Large intestine (tissue), 12 donors: ENCODE measurements at places on chromosomes 13 and 19.

DNA sequence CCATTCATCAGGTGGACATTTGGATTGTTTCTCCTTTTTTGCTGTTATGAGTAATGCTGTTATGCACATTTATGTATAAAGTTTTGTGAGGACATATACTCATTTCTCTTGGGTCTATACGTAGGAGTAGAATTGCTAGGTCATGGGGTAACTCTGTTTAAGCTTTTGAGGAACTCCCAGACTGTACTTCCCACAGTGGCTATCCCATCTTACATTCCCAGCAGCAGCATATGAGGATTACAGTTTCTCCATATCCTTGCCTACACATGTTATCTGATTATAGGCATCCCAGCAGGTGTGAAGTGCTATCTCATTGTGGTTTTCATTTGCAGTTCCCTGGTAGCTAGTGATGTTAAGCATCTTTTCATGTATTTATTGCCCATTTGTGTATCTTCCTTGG, 5.9 kb downstream of the ZSCAN22 start:
- no peak for DNase-seq

DNA sequence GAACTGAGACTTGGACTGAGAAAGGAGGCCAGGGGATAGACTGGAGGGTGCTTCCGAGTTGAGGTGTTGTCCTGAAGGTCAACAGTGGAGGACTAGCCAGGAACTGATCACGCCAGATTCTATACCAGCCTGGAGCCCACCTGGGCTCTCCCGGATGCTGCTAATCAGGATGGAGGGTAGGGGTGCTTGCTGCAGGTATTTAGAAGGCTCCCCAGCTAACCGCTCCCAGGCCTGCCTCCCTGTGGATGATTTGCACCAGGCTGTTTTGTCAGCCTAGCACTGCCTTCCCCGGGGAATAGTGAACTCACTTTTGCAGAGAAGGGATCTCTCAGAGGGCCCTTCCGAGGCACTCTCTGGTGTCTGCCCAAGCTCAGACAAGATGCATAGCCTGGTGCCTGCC, 60.5 kb upstream of the KCTD15 start:
- no peak for DNase-seq

DNA sequence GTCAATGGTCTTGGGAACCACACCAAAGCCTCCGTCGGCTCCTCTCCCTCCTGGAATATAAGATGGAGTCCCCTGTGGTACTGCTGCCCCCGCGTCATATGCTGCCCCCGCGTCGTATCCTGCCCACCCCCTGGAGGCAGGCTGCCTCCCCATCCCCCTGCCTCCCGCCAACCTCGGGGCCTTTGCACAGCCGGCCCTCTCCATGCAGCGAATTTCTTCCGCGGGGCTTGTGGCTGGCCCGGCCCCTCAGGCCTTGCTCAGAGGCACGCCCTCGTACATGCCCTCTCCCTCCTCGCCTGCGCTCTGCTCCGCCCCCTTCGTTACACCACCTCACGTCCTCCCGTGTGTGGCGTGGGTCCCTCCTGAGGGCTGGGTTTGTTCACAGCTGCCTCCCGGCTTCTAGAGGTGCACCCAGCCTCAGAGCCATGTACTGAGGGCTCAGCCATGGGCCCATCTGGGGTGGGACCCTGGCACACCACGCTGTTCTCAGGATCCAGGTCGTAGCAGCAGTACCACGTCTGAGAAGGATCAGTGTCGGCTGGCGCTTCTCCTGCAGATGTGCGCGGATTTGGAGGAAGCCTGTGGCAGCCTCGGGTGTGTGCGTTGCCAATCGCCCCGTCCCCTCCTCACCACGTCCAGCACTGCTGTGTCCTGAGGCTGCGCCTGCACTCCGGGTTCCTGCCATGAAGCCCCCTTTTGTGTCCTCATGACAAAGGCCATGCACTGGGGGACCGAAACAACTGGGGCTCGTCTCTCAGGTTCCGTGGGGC, 47.7 kb downstream of the MCF2L start:
- no peak for DNase-seq

- DNase-seq = no peak
Measured at GRCh38 chr13:107438251-107438650, 777.1 kb downstream of the LIG4 start.

DNA sequence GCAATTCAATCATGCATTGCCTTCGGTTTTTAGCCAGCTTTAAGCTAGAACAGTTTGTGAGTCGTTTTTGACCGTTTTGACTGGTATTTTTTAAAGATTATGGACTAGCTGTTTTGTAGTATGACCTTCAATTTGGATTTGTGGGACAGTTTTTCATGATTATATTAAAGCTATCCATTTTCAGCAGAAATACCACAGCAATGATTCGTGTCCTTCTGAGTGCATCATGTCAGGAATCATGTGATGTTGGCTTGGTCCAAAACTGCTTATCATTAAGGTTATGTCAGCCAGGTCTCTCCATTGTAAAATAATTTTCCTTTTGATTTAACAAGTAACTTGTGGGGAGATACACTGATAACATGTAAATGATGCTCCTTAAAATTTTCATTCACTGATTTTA, 229.0 kb downstream of the POSTN start:
- DNase-seq = no peak

- DNase-seq = no peak
Measured at GRCh38 chr13:95536632-95537241, 15.8 kb upstream of the CLDN10 start.

GRCh38 chr13:110664673-110665072, 41.2 kb downstream of the CARS2 start:
- DNase-seq = no peak

DNA sequence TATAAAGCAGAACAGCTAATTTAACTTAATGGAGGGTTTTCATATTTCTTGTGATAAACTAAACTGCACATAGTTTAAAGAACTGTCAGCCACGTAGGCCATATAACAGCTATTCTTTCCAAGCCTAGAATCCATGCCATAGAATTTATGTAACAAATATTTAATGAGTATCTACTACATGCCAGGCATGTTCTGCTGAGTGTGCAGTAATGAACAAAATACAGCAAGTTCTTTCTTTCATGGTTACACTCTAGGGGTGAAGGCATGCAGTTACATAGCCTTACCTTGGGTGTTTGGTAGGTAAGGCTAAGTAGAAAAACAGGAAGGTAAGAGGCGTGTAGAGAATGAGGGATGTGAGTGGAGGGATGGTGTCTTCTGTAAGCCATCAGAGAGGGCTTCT, 4.6 kb downstream of the URI1 start:
- no peak for DNase-seq

- peak; percentile 33 for DNase-seq
Measured at GRCh38 chr19:8206147-8207087, 2.8 kb upstream of the CERS4 start.

GRCh38 chr19:5908773-5909442, 4.2 kb downstream of the VMAC start:
- DNase-seq = no peak

DNA sequence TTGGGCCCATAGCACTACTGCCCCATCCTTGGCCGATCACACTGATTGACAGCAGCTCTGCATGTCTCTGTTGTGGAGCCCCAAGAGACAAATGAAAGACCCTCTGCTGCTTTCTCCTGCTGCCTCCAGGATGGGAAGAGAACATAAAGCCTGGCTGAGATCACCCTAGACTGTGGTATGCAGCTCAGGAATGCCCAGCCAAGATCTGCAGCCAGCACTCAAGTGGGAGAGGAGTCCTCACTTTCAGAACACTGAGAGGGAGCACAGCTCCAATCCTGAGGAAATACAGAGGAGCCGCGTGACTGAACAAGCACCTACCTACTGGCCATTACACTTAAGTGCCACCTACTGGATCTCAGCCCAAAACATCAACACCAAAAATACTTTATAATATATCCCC, 203.0 kb downstream of the POSTN start:
- DNase-seq = no peak

GRCh38 chr13:59690857-59691500, 472.7 kb downstream of the DIAPH3 start:
- peak; percentile 36 for DNase-seq

DNA sequence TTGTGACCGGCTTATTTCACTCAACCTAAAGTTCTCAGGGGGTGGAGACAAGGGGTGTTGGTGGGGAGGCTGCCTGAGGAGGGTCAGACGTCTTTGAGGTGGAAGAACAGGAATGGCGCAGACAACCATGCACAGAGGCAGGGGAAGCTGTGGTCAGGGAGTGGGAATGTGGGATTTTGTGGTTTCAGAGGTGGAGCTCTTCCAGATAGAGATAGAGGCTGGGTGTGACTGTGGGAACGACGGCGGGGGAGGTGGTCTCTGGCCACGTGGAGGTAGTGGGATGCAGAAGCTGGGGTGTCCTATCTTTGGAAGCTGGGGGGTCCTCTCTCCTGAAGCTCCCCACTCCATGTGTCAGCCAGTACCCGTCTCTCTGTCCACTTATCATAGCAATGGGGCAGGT, 7.8 kb upstream of the KLK14 start:
- DNase-seq = no peak

DNA sequence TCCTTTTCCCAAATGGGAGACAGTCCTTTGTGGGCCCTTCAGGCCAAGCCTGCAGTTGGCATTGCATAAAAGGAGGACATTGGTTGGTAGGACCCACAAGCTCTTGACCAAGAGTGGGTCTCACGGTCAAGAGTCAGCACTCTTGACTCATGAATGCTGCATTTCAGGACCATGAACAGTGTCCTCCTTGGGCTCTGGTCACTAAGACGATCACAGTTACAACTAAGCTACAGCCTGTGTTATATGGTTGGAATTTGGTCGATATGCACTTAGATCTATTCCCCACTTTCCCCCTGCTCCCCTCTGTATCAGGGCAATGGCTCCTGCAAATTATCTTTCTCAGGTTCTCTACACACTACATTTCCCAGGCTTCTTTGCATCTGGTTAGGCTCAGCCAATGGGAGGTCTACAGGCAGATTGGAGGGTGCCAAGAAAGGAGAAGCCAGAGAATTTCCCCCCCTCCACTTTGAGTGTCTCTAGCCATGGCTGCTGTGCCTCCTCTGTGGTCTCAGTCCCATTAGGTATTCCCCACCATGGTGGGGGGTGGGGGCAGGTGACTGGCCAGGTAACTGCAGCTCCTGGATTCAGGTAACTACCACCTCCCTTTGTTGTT, 3.1 kb upstream of the OLFM2 start:
- no peak for DNase-seq

- DNase-seq = no peak
Measured at GRCh38 chr19:54345938-54346386, 7.0 kb upstream of the LILRA4 start.

GRCh38 chr19:48487544-48487943, 18.4 kb downstream of the CYTH2 start:
- peak; percentile 72 for DNase-seq

- no peak for DNase-seq
Measured at GRCh38 chr13:38880397-38880796, 110.2 kb downstream of the STOML3 start.

- peak; percentile 7 for DNase-seq
Measured at GRCh38 chr13:107209824-107210722, 642.1 kb upstream of the ARGLU1 start.

DNA sequence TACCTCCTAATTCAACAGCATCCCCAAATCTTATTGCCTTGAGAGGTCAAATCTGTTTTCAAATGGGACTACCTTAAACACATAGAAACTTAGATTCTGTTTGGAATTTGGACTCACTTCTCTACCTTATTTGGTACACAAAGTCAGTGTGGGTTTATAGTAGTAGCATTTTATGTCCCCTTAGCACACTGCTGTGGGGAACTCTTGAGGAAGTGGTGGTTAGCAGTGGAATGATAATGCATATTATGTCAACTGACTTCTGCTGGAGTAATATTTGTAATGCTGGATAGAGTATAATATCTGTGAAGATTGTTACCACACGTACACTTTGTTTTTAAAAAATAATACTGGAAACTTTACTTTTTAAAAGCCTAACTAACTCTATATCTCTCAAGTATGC, 386.3 kb downstream of the NDFIP2 start:
- no peak for DNase-seq

DNA sequence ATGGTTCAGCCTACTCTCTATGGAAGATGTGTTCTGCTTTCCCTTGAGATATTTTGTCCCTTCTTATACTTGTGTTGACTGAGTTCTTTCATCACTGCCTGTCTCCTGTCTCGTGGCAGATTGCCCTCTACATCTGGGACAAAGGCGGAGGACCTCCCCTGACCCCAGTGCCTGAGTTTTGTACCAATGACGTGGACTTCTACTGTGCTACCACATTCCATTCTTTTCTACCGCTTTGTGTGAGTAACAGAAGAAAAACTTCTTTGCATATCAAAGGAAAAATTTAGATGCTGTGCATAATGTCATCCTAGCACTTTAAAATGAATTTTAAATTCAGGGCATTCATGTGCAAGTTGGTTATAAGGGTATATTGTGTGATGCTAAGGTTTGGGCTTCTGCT, 74.6 kb downstream of the B3GLCT start:
- DNase-seq = no peak

GRCh38 chr13:83761631-83762030, 120.6 kb downstream of the SLITRK1 start:
- no peak for DNase-seq

DNA sequence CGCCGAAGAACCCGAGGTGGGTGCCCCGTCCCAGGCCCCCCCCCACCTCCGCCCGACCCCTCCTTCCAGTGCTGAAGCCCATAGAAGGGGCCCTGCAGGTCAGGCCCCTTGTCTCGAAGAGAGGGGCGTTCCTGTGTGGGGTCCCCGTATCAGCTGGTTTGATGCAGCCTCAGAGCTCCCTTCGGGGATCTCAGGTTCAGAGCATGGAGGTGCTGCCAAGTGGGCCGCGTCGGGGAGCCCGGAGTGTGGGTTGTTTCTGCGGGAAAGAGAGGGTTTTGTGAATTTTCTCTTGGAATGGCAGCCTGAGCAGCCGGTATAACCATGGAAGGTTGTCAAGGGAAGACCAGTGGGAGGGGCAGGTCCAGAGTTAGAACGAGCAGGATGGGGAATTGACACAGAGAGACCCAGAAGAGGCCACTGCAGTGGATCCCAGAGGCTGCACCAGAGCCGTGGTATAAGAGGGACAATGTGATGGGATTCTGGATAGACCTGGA, 384 bp downstream of the TRAPPC2B start:
- DNase-seq = peak; percentile 55

DNA sequence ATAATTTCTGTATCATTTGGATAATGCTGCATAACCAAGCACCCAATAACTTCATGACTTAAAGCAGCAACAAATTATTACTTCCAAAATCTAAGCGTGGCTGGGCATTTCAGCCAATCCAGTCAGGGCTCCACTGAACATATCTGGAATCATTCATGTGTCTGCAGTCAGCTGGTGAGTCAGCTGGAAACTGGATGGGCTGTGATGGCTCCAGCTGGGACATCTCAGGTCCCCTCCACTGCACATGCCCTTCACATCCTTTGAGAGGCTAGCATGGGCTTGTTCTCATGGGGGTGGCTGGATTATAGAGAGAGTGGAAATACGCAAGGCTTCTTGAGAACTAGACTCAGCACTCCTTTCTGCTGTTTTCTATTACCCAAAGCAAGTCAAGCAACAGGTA, 961.9 kb downstream of the DIAPH3 start:
- DNase-seq = no peak

- DNase-seq = no peak
Measured at GRCh38 chr19:793806-794205, 3.4 kb upstream of the PTBP1 start.

DNA sequence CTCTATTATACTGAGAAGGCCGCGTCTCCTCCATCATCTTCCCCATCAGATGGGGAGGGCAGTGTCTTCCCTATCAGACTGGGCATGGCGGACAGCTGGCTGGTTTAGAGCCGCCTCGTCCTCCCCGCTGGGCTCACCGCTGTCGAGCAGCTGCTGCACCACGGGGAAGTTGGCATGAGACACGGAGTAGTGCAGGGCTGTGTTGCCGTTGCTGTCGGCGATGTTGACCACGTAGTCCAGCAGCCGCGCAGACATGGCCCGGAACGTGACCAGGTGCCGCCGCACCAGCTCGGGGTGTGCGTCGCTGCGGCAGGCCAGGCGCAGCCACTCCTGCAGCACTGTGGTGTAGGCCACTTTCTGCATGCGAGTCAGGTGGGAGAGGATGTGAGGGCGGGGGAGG, 18.8 kb upstream of the SPC24 start:
- DNase-seq = no peak
